ENCODE measurements at places on chromosomes 2 and 18. TPM values are rescaled to one million over a fixed set of nuclear protein-coding genes. Genes with fewer than 3 reads are reported as not detected.

DNA sequence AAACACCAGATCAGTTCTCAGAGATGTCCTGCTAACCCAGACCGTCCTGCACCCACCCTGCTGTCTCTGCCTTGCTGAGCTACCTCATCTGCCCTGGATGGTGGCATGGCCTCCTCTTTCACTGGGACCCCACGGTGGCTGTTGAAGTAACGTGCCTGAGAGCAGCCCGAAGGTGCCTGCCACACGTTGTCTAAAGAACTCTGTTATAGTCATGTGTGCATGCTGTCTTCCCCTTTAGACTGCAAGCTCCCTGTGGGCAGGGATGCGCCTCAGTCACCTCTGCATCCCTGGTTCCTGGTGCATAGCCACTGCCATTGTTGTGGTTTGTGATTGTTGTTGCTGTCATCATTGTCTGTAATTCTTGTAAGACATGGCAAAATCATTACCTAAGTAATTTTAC is 235.9 kb downstream of the EIPR1 start:
- DNase-seq, result no peak
- H3K4me1 ChIP-seq, result no peaks in the 10 kb centered on the region
- H3K36me3 ChIP-seq, result no peaks in the 10 kb centered on the region

DNA sequence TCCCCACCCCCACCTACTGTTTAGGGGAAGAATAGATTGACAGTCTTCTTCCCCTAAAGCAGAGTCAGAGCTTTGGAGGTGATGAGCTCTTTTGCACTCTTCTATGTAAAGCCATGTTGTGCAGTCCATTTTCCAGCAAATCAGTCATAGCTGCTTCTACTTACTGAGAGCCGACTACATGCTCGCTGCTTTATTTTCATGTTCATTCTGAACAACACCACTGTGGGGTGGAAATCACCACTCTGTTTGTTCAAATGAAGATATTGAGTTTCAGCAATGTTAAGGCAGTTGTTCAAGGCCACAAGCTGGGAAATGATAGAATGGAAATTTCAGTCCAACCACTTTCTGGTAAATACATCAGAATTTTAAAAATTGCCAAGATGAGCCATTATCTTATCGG is 88.3 kb downstream of the INSIG2 start:
- DNase-seq, result no peak
- H3K4me1 ChIP-seq, result no peaks in the 10 kb centered on the region
- H3K27me3 ChIP-seq, result no peaks in the 10 kb centered on the region
- H3K36me3 ChIP-seq, result no peaks in the 10 kb centered on the region
- H3K27ac ChIP-seq, result no peak overlapping the region
- no peak overlapping the region for H3K4me3 ChIP-seq

DNA sequence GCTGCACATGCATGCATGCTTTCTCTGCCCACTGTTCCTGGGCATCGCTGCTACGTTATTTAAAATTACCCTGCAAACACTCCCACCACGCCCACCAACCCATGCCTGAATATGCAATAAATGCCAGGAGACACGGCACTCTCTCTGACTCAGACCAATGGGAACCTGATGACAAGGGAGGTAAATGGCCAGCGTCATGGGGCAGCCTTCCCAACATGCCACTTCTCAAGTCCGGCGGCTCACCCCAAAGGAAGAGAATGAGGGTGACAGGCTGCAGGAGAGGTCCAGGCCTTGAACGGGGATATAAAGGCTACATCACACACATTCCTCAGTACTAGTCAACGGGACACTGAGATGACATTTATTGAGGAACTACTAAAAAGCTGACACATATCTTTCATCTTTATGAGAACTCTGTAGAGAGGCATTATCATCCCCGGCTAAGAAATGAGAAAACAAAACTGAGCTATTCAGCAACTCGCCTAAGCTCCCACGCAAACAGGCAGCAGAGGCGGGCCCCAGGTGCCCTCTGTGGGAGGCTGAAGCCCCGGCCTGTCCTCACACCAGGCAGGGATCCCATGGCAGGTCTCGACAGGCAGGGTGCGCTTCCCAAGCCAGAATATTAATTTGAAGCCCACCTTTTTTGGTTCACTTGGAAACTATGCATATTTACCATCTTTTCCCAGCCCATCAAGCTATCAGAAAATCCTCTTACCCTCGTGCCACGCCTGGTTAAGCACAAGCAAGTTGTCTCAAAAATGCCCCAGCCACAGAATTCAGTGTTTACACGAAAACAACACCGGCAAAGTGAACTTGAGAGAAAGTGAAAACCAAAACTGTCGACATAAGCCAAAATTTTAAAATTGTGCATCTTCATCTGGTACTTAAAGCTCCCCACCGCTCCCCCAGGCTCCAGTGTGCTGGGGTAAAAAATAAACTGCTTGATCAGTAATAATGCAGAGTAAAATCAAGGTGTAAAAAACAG is 166.3 kb downstream of the HDAC4 start:
- no peak overlapping the region for H3K27ac ChIP-seq
- H3K36me3 ChIP-seq, result no peaks in the 10 kb centered on the region
- no peak overlapping the region for H3K4me3 ChIP-seq
- H3K27me3 ChIP-seq, result no peaks in the 10 kb centered on the region
- H3K4me1 ChIP-seq, result peaks cover 28% of the 10 kb centered on the region

DNA sequence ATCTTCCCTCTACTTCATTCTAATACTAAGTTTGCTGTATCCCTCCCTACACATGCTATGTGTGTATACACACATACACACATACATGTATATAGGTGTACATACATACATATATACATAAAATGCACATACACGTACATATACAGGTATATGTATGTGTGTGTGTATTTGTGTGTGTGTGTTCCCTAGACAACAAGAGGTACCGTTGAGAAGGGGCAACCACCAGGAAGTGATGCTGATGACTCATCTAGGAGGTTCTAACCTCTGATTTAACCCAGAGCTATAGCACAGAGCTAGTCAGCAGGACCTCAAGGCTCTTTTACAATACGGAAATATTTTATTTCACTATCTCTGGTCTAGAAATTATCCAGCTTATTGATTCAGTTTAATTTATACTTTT is 139.2 kb downstream of the LAMA3 start:
- peak overlapping the region; percentile 5 for H3K27ac ChIP-seq
- peak; percentile 55 for DNase-seq
- no peaks in the 10 kb centered on the region for H3K27me3 ChIP-seq
- no peak overlapping the region for H3K4me3 ChIP-seq
- peaks cover 7% of the 10 kb centered on the region for H3K4me1 ChIP-seq

DNA sequence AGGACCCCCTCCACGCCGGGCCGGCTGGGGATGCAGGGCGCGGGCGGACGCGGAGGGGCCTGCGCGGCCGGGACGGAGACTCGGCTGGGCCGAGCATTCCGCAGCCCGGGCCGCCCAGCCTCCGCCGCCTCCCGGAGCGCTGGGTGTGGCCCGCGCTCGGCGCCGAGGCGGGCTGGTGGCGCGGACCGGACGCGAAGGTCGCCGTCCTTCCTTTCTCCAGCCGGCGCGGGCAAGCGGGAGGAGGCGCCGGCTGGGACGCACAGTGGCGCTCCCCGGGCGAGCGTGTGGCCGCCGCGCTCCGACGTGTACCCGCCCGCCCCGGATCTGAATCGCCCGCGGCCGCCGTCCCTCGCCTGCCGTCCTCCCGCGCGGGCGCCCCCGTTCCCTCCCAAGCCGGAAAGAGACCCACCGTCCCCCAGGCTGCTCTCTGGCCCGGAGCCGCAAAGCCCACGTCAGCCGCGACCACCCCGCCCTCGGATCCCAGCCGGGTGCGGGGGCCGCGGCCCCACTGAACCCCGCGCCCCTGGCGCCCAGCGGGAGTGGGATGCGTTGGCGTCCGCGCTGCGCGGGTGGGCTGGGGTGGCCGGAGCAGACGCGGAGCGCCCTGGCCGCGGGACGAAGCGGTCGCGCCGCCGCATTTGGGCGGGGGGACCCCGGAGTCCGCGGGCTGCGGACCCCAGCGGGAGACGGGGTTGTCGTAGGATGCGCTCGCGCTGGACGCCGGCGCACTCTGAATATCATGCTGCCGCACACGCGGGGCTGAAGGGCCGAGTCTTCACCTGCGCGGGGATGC is 634 bp downstream of the SPATS2L start:
- peak; percentile 4 for DNase-seq
- no peaks in the 10 kb centered on the region for H3K36me3 ChIP-seq
- H3K4me3 ChIP-seq, result peak overlapping the region; percentile 45
- peaks cover 5% of the 10 kb centered on the region for H3K4me1 ChIP-seq
- no peaks in the 10 kb centered on the region for H3K27me3 ChIP-seq
- no peak overlapping the region for H3K27ac ChIP-seq

DNA sequence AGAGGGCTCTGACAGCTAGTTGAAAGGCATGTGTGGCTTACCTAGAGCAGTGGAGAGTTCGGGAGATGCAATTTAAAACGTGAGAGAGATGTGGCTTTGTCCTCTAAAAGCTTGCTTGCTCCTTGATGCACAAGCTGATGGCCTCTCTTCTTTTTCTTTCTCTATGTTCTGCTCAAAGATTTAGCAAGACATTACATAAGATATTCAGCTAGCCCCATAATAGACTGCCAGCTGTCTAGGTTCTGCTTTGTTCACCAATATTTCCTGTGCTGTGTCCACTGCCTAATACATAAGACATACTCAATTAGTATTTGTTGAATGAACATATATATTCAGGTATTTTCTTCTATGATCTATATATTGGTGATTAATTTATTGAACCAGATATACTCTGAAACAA is 31.1 kb downstream of the SPATS2L start:
- H3K27ac ChIP-seq, result no peak overlapping the region
- H3K27me3 ChIP-seq, result no peaks in the 10 kb centered on the region
- H3K36me3 ChIP-seq, result no peaks in the 10 kb centered on the region
- DNase-seq, result no peak
- H3K4me1 ChIP-seq, result no peaks in the 10 kb centered on the region

- H3K36me3 ChIP-seq, result no peaks in the 10 kb centered on the region
- H3K27ac ChIP-seq, result no peak overlapping the region
- H3K4me3 ChIP-seq, result no peak overlapping the region
- H3K27me3 ChIP-seq, result no peaks in the 10 kb centered on the region
- H3K4me1 ChIP-seq, result no peaks in the 10 kb centered on the region
These were observed 316.8 kb downstream of the DCDC2C start for GRCh38 chr2:4020153-4020552.

DNA sequence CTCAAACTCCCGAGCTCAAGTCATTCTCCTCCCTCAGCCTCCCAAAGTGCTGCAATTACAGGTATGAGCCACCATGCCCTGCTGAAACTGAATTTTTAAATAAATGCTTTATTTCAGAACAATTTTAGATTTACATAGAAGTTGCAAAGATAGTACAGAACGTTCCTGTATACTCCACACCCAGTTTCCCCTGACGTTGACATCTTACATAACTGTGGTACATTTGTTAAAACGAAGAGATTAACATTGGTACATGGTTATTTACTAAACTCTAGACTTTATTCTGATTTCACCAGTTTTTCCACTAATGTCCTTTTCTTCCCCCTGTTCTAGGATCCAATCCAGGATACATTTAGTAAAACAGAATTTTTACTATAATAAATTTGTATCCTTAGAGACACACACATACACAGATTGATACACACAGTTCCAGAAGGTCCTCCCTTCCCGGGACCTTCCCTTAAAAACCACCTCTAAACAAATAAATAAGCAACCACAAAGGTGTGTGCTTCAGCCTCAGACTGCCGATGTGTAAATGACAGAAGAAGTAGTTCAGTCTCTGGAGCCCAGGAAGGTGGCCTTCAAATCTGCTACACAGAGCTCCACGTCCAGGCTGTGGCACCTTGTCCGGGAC is 6.9 kb downstream of the NEU2 start:
- no peaks in the 10 kb centered on the region for H3K36me3 ChIP-seq
- H3K4me1 ChIP-seq, result no peaks in the 10 kb centered on the region
- no peak overlapping the region for H3K27ac ChIP-seq
- no peak for DNase-seq

DNA sequence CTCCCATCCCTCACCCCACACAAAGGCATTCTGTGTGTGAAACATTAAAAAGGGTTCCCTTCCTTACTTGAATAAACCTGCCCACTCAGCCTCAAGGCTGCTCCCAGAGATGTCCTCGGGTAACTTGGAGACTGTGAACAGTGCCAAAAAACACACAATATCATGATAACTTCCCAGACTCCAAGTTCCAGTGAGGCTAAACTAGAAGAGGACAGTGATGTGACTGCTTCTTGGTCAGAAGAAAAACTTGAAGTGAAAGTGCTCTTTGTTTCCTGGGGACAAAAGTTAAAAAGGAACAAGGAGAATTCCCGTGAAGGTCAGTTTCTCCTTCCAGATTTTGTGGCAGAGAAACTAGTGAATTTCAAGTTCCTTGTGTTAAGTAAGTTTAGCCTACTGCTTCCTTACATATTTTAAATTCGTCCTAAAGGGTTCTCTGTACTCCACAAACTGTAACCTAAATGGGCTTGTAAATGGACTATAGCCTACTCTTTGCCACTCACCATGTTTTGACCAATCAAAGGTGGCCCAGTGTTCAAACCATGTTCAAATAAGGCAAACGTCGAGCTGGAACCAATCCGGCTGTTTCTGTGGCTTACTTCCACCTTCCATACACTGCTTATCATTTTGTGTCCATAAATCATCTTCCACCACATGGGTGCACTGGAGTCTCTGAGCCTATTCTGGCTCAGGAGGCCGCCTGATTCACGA is 20.4 kb downstream of the TPRKB start:
- no peak overlapping the region for H3K4me3 ChIP-seq
- H3K36me3 ChIP-seq, result no peaks in the 10 kb centered on the region
- H3K27ac ChIP-seq, result no peak overlapping the region
- no peak for DNase-seq

GRCh38 chr2:3756306-3756705 is 52.9 kb downstream of the DCDC2C start:
- no peaks in the 10 kb centered on the region for H3K27me3 ChIP-seq
- H3K36me3 ChIP-seq, result no peaks in the 10 kb centered on the region
- H3K4me1 ChIP-seq, result no peaks in the 10 kb centered on the region
- no peak overlapping the region for H3K27ac ChIP-seq
- no peak for DNase-seq

- DNase-seq, result no peak
- H3K27ac ChIP-seq, result no peak overlapping the region
- no peaks in the 10 kb centered on the region for H3K36me3 ChIP-seq
- no peaks in the 10 kb centered on the region for H3K27me3 ChIP-seq
These were observed 86.6 kb upstream of the OTX1 start for GRCh38 chr2:62964050-62964449.

DNA sequence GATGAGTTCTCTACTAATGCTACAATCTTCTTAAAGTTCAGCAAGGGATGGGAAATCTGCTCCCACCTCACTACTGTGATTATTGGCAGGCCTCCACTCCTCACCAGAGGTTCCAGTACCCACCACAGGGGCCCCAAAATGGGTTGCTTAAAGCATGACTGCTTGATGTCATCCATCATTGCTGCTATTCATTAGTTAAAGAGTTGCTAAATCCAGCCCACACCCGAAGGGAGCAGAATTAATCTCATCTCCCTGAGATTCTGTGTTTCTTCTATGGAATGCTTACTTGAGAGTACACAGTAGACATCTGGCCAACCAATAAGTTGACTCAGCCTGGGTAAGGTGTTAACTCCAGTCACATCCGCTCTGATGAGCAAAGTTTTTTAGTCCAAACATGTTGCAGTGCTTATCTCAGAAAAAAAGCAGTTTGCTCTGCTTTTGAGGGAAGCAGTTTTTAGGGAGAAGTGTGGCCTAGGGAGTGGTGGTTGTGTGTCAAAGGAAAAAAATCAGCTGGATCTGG is 690.2 kb upstream of the POU3F3 start:
- no peak for DNase-seq
- no peaks in the 10 kb centered on the region for H3K36me3 ChIP-seq
- H3K4me1 ChIP-seq, result no peaks in the 10 kb centered on the region
- H3K4me3 ChIP-seq, result no peak overlapping the region

- H3K27me3 ChIP-seq, result no peaks in the 10 kb centered on the region
- H3K4me3 ChIP-seq, result no peak overlapping the region
- H3K36me3 ChIP-seq, result no peaks in the 10 kb centered on the region
- no peak for DNase-seq
These were observed 18.0 kb downstream of the CYP27A1 start for GRCh38 chr2:218799990-218800389.

FSHR gene
- not detected for total RNA-seq

TSGA10 gene
- 6.7 TPM for total RNA-seq

ALPG gene
- total RNA-seq, result not detected

SERPINB10 gene
- not detected for total RNA-seq

HK2 gene
- 54.5 TPM for total RNA-seq

MYCN gene
- total RNA-seq, result not detected

CDK15 gene
- not detected for total RNA-seq

Data from CD8-positive, alpha-beta memory T cell (primary cell).